Sciatic nerve (tissue), 2 donors: ENCODE measurements at places on chromosomes 5 and 9.

DNA sequence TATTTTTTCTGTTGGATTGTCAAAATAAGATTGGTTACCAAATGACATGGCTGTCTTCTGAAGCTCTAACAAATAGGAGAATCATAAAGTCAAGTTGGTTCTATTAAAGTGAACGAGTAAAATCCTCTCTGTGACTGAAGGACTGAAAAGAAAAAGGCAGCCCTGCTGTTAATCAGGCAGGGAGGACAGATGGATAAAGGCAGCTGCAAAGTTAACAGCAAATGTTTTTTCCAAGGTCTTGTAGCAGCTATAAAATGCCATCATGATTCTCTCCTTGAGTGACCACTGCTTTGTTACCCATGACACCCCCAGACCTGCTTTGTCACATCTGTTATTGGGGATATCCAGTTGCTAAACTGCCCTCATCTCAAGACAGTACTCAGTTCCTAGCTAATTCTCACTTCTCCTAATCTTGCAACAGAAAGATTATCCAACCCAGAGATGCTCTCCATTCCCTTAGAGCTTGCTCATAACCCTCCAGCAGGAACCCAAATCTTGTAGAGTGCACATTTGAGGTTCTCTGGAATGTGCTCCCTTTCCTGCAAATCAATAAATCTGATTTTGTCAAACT lies 89.7 kb upstream of the PARP8 start:
- no peak for DNase-seq

DNA sequence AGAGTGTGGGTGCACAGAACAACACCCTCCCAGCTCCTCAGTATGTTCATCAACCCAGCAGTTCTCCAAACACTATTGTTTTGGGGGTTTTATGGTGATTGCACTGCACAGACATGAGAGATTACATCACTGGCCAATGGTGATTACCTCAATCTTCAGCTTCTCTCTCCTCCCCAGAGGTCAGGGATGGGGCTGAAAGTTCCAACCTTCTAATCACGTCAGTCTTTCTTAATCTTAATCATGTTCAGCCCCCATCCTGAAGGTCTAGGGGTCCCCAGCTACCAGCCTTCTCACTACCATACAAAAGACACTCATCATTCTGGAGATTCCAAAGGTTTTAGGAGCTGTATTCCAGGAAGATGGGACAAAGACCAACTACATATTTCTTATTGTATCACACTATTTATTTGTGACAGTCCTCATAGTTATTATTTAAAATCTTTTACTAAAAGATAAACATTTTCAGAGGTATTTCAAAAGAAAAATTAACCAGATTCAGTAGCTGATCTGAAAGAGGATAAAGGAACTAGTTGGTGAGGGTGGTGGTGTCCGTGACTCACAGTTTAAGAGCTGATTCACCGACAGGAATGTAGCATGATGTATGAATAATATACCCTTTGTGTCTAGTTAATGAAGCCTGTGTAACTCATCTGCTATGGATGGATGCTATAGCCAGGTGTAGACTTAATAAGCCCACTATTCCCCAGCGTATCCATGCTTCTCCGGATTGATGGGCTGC lies 35.6 kb downstream of the RASEF start:
- no peak for DNase-seq

DNA sequence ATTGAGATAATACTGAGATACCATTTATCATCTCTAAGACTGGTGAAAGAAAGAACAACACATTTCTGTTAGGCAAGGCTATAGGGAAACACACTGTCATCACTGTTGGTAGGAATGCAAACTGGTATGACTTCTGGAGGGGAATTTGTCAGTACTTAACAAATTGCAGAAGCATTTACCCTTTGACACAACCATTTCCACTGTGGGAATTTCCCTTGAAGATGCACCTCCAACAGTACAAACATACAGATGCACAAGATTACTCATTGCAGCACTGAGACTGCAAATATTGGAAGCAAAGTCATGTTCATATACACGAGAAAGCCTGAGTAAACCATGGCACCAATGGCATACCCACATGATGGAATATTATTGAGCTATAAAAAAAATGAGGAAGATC lies 17.6 kb downstream of the GM2A start:
- DNase-seq: no peak

DNA sequence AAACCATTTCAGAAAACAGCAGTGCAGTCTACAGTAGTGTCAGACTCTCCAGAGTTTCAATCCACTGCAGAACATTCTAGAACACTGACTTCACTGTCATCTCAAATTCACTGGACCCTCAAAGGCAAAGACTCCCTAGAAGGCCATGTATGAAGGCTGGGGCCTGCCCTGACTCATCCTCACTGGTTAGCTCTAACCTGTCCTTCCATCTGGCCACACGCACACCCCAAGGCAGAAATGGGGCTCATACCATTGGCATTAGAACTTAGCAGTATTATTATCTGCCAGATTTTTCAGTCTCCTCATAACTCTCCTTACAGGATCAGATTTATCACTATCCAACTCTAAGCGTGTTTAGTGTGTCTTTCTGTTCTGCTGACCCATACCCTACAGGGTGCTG lies 20.4 kb downstream of the S1PR3 start:
- no peak for DNase-seq

DNA sequence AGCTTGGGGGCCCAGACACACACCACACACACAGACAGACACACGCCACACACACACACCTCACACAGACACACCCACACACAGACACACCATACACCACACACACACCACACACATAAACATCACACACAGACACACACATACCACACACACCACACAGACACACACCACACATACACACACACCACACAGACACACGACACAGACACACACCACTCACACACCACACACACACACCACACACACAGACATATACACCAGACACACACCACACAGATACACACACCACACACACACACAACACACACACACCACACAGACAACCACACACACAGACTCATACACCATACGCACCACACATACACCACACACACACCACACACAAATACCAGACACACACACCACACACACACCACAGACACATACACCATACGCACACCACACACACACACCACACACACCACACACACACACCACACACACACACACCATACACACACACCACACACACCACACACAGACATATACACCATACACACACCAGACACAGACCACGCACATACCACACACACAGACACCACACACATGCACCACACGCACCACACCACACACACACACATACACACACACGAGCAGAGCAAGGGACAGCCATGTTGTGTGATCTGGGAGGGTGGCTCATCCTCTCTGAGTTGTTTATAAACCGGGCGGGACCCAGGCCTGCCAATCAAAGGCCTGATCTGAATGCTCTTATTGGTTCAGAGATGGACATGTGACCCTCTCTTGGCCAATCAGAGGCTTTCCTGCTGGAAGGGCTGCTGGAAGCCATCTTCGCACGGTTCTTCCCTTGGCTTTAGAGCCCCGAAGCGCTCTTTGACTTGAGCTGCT lies 148.3 kb downstream of the GAPVD1 start:
- DNase-seq: no peak

- DNase-seq: no peak
Measured at GRCh38 chr5:21661184-21661583, 1192.0 kb downstream of the CDH12 start.

DNA sequence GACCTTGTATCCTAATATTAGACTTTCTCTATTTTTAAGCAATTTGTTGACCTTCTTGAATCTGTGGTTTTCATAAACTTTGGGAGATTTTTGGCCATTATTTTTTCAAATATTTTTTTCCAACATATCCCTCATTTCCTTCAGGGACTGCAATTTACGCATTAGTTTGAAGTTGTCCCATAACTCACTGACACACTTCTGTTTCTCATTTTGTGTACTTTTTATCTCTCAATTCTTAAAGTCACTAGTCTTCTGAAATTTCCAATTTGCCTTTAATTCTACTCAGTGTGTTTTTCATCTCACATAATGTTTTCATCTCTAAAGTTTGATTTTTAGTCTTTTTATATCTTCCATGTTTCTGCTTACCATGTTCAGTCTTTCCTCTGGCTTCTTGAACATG lies 356.8 kb downstream of the RAB3C start:
- no peak for DNase-seq

GRCh38 chr9:137354153-137354844 lies 52.2 kb upstream of the NRARP start:
- peak; percentile 50 for DNase-seq

- no peak for DNase-seq
Measured at GRCh38 chr5:149456597-149457392, 77.7 kb upstream of the IL17B start.

DNA sequence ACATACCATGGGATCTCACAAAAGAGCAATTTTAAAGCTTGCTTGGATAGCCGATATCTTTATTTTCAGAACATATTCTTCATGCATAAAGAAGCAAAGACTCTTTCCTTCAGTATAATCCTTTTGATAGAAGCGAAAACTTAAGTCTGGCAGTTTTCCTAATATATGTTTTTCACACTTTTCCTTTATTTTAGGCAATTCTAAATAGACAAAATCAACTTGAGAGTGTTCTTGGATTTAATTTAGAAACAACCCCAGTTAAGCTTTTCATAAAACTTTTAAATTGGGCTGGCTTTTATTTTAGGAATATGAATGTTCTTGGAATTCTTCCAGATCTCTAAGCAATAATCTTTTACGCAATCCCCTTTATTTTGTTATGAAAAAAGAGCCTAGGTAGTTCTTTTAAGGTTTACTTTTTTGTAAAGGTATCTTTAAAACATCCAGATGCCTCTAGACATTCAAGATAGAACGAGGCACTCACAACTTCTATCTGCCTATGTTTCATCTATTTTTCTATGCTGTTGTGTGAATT lies 51.5 kb upstream of the HSPB3 start:
- no peak for DNase-seq

DNA sequence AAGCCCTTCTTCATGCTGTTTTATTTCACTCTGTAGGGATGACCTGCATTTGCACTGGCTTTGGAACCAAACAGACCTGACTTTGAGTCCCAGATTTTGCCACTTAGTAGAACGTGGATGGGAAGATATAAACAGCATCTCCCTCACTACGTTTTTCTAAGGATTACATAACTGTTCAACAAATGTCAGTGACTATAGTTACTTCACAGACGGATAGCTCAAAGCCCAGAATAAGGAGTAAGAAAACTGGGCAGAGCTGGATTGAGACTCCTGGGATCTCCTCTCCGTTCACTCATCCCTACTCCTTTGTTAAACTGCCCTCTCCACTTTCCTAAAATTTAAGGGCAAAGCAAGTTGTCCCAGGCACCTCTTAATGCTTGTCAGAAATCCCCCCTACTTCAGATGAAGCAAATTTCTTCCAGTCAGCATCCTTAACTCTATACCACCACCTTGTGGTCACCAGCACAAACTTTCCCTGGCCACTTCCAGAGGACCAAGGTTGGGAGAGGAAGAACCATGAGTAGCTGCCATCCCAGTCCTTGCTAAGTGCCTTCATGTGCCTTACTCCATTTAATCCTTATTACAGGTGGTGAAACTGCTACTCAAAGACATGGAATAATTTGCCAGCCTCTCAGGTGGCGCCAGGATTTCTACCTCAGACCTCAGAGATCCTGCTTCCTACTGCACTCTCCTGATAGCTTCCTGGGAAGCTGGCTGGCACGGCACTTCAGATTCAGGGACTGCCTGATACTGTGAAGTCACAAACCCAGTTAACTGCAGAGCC lies 38.4 kb downstream of the EGR1 start:
- no peak for DNase-seq

- no peak for DNase-seq
Measured at GRCh38 chr5:10875201-10875768, 114.3 kb upstream of the DAP start.

GRCh38 chr5:65341835-65342234 lies 139.9 kb downstream of the ADAMTS6 start:
- DNase-seq: no peak

- no peak for DNase-seq
Measured at GRCh38 chr5:146112476-146112875, 7.1 kb upstream of the PLAC8L1 start.

DNA sequence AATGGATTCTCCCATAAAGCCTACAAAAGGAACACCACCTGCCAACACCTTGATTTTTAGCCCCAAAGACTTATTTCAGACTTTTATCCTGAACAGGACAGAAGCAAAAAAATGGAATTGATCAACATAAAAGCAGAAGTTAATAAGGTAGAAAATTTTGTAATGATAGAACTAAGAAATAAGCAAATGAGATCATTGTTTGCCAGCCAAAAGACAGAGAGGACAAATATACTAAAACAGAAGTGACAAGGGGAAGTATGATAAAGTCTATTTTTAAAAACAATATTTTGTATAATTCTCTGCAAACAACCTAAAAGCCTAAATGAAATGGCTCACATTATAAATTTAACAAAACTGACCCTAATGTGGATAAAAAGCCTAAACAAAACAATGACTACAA lies 110.5 kb upstream of the PRSS3 start:
- no peak for DNase-seq

DNA sequence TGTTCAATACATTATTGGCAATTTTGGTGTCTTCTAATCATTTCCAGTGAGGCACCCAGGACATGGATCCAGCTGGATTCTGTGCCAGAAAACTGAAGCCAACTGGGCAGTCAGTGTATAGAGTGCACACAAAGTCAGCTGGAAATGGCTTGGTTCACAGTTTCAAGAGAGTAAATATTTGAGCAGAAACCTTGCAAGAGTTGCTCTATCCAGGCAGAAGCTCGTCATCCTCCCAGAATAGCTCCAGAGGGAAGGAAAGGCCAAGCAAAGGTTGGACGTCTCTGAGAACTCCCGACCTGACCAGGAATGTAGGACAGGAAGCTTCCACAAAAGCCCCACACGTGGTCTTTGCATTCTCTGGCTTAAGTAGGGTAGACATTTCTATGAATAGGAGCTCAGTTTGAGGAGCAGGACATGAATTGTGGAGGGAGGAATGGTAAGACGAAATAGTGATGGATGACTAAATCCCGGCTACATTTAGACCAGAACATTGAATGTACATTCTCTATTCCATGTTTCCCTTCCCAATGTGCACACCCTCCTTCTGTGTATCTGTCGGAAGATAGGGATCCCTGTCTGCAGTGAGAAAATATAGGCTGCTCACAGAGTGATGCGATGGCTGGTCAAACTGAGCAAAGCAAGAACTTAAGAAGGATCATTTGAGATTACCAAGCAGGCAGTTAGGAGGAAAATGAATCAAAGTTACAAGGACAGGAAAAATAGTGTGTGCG lies 72.7 kb upstream of the FCN2 start:
- DNase-seq: no peak

DNA sequence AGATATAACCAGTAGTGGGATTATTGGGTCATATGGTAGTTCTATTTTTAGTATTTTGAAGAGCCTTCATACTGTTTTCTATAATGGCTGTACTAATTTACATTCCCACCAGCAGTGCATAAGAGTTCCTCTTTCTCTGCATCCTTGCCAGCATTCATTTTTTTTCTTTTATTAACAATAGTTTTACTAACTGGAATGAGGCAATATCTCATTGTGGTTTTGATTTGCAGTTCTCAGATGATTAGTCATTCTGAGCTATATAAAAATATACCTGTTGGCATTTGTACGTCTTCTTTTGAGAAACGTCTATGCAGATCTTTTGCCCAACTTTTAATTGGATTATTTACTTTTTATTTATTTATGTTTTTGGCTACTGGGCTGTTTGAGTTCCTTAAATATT lies 1579.3 kb upstream of the CDH6 start:
- DNase-seq: no peak
